ENCODE measurements at places on chromosomes 11 and 22. TPM values are rescaled to one million over a fixed set of nuclear protein-coding genes. Genes with fewer than 3 reads are reported as not detected.
A peak's percentile ranks its signal among the peaks of the same experiment; 100 is the strongest.

CCDC73 gene
- total RNA-seq, result not detected

POTEH gene
- total RNA-seq, result not detected

CHST1 gene
- total RNA-seq, result 5.4 TPM

PARVA gene
- total RNA-seq, result 25.5 TPM

OR51E2 gene
- total RNA-seq, result not detected

MOV10L1 gene
- total RNA-seq, result 44.1 TPM

DNA sequence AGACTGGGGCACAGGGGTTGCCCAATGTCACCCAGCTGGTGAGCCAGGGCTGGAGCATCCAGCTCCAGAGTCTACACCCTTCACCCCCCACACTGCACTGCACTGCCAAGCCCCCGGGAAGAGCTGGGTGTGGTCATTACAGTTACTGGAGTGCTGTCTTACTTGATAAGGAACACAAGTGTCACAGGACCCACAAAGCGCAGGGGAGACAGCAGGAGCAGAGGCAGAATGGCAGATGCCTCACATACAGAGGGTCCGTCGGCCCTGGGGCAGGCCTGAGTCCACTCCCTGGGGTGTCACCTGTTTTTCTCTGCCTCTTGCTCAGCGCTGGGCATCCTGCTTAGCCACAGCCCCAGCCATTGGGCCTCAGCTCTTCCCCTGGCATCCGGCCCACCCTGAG, 7.7 kb downstream of the IL2RB start:
- DNase-seq, result no peak

DNA sequence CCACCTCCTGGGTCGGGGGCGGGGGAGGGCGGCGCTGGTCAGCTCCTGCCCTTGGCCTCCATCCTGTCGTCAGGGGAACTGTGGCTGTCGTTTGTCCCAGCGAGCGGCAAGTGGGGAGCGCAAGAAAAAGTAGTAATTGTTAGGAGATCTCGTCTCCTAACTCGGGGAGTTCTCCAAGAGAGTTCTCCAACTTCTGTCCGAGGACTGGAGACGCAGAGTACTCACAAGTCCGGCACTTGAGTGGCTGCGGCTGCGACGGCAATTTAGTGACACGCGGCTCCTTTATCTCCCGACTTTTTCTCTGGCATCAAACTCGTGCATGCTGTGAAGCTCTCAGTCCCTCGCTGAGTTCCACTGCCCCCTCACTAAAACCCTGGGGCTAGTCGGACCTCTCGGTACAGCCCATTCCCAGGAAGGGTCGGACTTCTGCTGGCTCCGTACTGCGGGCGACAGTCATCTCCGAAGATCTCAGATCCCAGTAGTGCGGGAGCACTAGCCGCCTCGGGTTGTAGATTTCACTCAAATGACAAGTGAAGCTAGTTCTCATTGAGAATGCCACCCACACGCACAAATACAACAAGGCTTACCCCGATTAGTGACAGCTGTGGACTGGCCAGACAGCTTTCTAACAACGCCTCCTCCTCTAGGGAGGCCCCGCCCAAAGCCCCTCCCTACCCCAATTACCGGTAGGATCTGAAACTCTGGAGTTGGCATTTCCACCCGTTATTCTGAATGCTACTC, at the start of gene PGR:
PGR (minus strand) TSS at position 611 of the 741 bp plus-strand sequence. CDS start 743 bp downstream, outside the sequence.
- DNase-seq, result no peak

DNA sequence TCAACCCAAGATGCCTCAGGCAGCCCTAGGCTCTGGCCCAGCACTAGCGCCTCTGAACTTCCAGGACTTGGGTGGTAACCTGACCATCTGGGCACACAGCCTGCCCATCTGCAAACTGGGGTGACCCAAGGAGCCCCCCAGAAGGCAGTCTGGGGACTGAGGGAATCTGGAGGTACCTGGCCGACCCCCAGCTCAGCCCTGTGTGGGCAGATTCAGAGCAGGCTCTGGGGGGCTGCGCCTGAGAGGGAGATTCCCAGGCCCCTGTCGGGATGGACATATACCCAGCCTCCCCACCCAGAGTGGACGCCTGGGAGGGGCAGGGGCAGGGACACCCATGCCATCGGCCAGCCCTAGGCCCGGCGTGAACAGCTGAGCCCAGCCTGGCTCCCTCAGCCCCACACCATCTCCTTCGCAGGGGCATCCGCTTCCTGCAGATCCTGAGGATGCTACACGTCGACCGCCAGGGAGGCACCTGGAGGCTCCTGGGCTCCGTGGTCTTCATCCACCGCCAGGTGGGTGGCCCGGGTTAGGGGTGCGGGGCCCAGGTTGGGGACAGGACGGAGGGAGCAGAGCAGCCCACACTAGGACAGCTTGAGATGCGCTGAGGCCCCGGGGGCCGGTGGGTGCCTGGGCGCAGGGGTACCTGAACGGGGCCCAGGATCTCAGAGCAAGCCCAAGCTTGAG, 126.9 kb downstream of the KCNQ1 start:
- DNase-seq, result no peak

DNA sequence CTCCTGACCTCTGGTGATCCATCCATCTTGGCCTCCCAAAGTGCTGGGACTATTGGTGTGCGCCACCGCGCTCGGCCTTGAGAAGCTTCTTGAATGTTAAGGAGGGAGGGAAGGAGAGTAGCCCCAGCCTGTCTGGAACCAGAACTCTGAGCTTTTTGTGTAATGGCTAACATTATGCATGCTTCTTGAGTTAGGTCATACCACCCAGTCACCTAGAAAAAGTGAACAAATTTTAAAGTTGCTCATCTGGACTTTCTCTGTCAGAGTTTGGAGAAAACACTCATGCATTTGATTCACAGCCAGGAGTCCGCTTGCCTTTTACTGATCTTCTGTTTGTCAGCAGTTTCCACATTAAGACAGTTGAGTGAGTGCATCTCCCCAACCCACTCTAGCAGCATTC, 82.1 kb downstream of the PPP6R3 start:
- DNase-seq, result no peak

GRCh38 chr11:68843052-68843561, 1.4 kb upstream of the CPT1A start:
- peak; percentile 28 for DNase-seq

GRCh38 chr11:18791207-18791968, at the start of gene PTPN5:
TSS of gene PTPN5 (minus strand) at chr11:18791798. CDS start at chr11:18771958, 19,840 bp downstream.
- DNase-seq, result peak; percentile 14

GRCh38 chr11:116517584-116517983, 255.2 kb downstream of the BUD13 start:
- DNase-seq, result no peak

- DNase-seq, result no peak
Measured at GRCh38 chr11:2214527-2215229, 43.1 kb upstream of the TH start.

GRCh38 chr11:107252429-107253161, 205.0 kb downstream of the CWF19L2 start:
- no peak for DNase-seq

DNA sequence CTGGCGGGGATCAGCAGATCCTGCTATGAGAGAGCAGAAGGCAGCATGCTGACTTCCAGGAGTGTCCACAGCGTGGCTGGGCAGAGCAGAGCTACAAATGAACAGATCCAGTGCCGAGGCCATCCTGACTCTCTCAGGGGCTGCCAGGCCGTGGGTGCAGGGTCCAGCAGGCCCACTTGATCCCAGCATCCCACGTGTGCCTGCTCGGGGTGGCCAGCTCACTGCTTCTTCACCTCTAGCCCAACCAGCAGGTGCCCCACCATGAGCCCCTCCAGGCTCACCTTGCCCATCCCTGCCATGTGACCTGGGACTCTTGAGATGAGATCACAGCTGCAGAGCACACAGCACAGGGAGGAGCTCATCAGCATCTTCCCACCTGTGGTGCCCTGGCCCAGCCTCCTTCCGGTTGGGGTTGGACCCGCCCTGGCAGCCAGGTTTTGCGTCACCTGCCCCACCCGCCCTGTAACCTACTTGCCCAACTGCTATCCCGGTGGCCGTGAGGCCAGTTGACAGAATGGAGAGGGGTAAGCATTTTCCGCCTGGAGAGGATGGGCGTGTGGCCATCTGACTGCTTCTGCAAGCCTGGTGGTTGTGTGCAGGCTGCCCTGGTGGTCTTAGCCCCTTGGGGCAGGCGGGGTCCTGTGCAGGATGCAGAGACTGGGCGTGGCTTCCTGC, 11.0 kb downstream of the TANGO2 start:
- no peak for DNase-seq

DNA sequence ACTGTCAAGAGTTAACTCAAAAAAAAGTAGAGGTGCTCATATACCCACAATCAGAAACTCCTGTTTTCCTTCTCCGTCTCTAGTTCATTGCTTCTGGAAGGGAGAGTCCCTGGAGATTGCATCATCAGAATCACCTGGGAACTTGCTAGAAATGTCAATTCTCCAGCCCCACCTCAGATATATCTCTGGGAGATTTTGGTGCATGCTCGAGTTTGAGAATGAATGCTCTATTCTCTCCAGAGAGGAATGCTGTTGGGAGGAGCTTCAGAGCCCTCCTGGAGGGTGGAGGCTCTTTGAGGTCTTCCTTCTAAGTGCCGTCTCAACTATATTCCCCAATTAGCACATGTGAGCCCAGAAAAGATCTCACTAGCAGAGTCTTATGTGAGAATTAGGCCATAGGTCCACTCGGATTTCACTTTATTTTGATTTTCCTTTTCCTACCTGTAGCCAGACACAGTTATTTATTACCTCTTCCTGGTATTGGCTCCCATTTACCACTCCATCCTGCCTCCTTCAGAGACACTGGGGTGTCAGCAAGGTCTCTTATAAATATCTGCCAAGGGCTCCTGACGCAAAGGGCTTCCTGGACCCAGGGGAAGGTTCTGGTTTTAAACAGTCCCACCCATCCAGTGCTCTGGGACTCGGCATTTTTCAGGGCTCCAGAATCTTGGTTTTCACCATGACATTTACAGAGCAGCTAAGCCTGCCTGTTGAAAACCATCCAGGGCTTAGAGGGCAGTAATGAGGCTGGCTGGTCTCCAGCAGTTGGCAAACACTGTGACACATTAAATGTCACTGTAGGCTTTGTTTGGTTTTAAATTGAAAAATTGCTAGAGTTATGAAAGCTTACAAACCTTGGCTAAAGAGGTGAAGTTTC, 136.2 kb downstream of the CD44 start:
- DNase-seq, result no peak

- no peak for DNase-seq
Measured at GRCh38 chr11:98679673-98680072, 341.1 kb upstream of the CNTN5 start.

DNA sequence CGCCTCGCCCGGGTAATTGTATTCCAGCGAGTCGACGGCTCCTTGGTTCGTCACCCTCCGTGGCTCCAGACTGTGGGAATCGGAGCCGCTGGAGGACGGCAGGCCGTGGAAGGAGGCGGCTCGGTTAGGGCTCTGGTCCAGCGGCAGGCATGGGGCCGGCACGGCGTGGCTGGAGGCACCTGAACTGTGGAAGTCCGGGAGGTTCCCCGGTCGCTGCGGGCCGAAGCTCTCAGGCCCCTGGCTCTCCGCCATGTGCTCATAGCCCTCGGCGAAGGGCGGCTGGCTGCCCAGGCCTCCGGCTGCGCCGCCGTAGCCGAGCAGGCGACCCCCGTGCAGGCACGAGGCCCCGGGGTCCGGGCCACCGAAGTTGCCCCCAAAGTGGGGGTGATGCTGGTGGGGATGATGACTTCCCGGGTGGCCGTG, 1.7 kb downstream of the MN1 start:
- no peak for DNase-seq
